ENCODE measurements at places on chromosomes 11 and 22.

GRCh38 chr11:31443802-31444201 lies 65.6 kb downstream of the IMMP1L start:
- DNase-seq = no peak

DNA sequence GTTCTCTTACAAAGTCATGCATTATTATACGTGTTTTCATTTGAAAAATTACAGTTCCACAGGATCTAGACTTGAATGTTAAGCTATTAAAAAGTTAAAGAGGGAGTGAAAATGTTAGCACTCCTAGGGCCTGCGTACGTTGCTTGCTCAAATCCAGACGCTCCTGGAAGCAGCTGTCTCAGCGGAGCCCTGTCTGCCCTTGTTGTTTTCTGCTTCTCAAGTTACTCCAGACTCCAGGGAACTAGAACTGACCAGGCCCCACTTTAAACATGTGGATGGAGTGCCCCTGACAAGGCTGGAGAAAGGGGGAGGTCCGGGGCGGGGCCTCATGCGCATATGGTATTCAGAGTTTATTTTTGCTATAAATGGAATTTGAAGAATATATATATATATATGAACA lies 9.6 kb downstream of the PARVB start:
- DNase-seq = peak; percentile 38

DNA sequence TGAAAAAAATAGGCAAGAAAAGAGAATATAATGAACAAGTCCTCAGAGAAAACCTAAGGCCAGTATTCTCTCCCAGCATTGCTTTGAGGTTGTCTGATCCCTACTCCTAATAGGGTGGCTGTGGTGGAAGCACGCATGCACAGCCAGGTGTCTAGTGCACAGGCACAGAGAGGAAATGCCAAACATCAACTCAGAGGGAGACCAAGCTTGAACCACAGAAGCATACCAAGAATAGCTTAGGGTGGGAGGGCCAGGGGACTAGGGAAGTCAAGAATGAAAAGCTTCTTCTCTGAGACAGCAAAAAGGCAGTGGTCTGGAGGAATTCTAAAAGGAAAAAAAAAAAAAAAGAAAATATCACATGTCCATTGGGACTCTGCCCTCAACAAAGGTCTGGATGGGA lies 244.1 kb upstream of the API5 start:
- DNase-seq = no peak

- no peak for DNase-seq
Measured at GRCh38 chr11:122632181-122632824, 23.2 kb upstream of the UBASH3B start.

GRCh38 chr22:39362932-39363331 lies 13.1 kb downstream of the SYNGR1 start:
- DNase-seq = no peak

GRCh38 chr22:21567456-21568346 lies at the start of gene UBE2L3:
Gene UBE2L3 (plus strand): TSS chr22:21567714. CDS start chr22:21567745, 31 bp downstream.
- no peak for DNase-seq

- DNase-seq = no peak
Measured at GRCh38 chr11:116219171-116219635, 553.6 kb downstream of the BUD13 start.

DNA sequence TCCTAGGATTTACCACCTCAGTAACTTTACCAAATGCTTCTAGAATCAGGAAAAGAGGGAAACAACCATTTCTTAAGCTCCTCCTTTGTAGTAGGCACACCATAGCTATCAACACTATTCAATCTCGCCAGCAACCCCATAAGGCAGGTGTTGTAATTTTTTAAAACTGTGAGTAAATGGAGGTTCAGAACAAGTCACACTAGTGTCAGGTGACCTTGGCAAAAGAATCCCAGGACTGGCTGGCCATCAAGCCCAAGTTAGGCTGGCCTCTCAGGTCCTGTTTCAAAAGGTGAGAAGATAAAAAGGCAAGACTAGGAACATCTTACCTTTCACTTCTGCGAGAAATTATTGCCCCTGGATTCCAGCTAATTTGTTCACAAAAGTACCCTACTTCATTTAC lies 713 bp downstream of the TOP3B start:
- no peak for DNase-seq
